ENCODE measurements at places on chromosomes 4 and X. TPM values are rescaled to one million over a fixed set of nuclear protein-coding genes. Genes with fewer than 3 reads are reported as not detected.

CXCL11 gene
- not detected for total RNA-seq

ADAD1 gene
- not detected for total RNA-seq

ITGB1BP2 gene
- total RNA-seq, result 0.16 TPM

SLC9B1 gene
- total RNA-seq, result 0.30 TPM

SPATA4 gene
- total RNA-seq, result not detected

LNX1 gene
- 54.4 TPM for total RNA-seq

BEND2 gene
- total RNA-seq, result not detected

DNA sequence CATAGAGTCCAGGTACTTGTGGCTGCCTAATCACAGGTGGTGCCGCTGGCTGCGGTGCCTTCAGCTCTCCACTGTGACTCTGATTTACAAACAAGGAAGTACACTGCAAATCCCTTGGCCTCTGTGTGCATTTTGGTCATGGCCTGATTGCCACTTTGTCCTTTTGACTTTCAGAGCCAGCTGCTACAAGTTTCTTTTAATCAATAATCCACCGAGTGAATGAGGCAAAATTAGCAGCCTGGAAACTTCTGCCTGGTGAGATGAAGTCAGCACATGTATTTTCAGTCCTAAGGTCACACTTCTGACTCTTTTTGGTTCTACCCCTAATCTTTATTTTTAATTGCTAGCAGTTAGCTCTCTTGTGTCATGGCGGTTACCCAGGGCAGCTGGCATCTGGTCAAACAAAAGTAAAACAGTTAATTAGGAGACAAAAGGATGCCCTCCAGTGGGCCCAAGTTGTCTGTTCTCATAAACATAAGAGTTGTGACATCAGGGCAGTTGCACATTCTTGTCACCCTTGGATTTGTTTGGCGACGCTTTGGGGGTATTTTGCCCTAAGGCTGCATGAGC lies 62.3 kb upstream of the LNX1 start:
- DNase-seq, result no peak

- DNase-seq, result no peak
Observed at GRCh38 chr4:3250438-3250955, 1.5 kb downstream of the MSANTD1 start.

DNA sequence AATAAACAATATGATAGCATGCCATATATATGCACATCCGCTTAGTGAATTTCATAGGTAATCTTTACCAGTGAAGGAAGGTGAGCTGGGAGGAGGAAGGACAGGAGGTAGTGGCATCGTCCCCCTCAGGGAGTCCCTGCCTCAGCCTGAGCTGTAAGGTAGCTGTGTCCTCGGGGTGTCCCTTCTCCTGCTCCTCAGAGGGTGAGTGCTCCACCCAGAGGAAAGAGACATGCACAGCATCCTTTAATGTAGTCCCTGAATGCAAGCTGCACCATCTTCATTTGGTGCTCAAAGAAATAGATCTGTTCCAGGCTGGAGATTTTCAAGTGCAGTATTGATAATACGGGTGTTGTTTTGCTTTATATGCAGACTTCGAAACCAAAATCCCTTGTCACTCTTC lies 330.4 kb upstream of the SFRP2 start:
- no peak for DNase-seq

DNA sequence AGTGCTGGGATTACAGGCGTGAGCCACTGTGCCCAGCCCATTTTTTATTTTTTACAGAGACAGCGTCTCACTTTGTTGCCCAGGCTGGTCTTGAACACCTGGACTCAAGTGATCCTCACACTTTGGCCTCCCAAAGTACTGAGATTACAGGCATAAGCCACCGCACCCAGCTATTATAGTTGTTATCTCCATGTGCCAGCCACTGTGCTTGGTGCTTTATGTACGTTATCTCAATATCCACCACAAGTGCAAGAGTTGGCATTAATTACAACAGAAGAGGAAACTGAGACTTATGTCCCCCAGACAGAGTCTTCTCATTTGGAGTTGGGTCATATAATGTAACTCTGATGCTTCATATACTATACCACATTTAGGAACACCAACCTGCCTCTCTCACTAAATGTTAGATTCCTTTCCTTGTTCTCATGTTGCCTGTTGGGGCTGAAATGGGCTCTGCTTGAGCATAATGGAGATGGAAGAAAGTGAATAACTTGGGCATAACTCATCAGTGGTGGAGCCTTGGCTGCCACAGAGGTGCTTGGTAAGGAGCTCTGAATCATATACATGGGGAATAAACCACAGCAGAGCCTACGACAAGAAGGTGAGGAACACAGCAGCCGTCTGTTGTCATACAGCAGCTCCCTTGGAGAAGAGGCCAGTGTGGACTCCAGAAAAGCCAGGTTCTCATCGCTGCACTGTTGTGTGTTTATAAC lies 84.3 kb downstream of the SPRY1 start:
- no peak for DNase-seq

DNA sequence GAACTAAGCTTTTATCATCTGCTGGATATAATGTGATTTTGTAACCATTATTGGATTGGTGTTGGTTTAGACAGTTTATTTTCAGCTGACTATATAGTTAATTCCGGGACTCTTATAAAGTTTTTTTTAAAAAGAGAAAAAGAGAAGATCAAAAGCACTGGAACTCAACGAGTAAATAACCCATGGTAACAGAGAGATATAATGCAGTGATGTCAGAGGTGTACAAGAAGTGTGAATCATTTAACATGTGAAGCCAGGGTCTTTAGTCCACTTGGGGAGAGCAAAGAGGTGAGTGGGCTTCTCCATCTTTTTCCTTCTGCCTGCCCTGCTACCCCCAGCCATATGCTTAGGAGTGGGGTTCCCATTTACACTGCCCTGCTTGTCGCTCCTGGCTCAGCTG lies 3.2 kb downstream of the TMEM165 start:
- no peak for DNase-seq

DNA sequence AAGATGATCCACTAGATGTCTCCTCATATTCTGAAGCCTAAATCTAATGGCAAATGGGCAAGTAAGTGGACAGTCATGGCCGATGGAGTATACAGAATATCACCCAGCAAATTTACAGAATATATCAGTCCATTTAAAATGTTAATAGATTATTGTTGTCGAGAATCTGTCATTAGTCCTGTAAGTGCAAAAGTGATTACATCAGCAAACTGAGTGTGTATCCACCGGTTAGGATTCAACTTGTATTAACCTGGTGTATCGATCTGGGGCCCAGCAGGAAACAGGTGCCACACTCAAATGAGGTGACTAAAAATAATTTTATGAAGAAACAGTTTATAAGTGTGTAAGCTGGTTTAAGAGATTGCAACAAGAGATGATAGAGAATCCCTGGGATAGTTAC lies 367.9 kb upstream of the FAM47C start:
- DNase-seq, result no peak

Data from lower leg skin (tissue), 4 donors.